ENCODE measurements at places on chromosomes 12 and 14.

DNA sequence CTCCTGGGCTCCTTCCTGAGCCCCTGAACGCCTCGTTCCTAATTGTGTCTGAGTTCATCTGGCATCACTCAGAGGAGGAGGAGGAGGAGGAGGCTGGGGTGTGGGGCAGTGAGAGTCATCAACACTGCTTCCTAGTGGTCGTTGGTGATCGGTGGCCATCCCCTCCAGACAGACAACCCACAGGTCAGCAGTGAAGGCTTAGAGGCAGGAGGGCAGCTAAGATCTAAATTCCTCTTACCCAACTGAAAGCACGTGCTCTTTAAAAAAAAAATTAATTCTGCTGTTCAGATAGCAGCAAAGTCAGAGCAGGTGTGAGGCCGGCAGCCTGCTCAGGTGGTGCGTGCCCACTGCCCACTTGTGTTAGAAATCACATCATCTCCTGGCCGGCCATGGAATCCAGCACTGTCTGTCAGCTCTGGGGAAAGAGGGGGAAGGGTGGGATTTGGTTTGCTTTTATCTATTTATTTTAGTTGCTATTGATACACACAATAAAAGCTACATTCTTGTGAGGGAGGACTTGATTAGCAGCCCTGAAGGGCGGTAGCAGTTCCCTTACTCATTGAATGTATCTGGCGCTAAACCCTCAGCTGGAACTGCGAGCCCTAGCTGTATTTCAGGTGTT, 46.6 kb downstream of the PPP2R5C start:
- DNase-seq: no peak

DNA sequence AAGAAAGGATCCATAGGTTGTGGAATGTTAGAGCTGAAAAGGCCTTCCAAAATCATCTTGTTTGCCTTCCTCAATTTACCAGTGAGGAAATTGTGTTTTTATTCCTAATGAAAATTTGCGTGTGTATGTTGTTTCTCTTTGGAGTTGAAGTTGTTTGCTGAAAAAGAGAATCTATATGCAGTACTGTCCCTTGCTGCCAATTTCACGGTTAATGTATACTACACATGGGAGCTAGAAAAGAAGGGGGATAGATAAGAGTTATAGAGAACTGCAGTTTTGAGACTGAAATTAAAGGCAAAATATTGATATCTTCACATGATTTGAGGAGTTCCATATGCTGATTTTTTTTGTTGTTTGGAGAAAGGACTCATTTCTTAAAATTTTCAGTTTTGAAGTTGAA, 62.0 kb upstream of the LRTM2 start:
- DNase-seq: no peak

- DNase-seq: no peak
Measured at GRCh38 chr12:52818388-52818787, 4.5 kb upstream of the KRT4 start.

- no peak for DNase-seq
Measured at GRCh38 chr12:21797539-21797938, 23.0 kb upstream of the KCNJ8 start.

DNA sequence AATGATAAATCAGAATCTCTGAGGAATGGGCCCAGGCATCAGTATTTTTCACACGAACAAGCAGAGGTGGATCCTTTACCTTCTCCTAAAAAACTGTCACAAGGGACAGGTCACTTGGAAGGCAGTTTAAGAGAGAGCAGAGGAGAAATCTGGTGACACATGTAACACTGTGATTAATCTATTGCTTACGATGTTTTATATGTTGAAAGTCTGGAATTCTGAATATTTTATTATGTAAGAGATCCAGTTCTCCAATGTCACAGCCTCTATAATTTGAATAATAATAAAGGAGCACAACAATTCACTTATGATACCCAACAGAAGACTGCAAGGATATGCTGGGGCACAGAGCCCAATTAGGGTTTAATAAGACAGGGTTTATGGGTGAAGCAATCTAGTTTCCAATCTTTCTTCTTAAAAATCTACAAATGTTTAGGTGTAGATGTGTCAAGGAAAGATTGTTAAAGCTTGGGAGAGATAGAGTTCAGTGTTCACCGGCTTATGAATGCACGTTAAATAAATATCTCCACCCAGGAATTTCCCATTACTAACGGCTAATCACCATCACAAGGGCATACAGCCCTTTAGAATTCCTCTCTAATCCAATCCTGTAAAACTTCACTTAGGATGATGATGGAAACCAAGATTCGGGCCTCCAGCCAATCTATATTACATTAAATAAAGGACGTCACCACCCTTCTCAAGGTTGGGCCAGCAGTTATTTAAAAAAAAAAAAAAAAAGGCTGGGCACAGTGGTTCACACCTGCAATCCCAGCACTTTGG, 23.4 kb downstream of the DUSP16 start:
- DNase-seq: no peak

- no peak for DNase-seq
Measured at GRCh38 chr12:96091833-96092232, 56.4 kb upstream of the LTA4H start.

- no peak for DNase-seq
Measured at GRCh38 chr14:104086210-104086660, 735 bp downstream of the ASPG start.

GRCh38 chr14:77284466-77284865, 13.5 kb upstream of the NGB start:
- no peak for DNase-seq
